ENCODE measurements at places on chromosomes 3 and 15. TPM values are rescaled to one million over a fixed set of nuclear protein-coding genes. Genes with fewer than 3 reads are reported as not detected.

- peaks cover 24% of the 10 kb centered on the region for H3K36me3 ChIP-seq
- no peaks in the 10 kb centered on the region for H3K27me3 ChIP-seq
- H3K4me1 ChIP-seq = no peaks in the 10 kb centered on the region
- H3K4me3 ChIP-seq = no peak overlapping the region
- no peak for DNase-seq
Observed at GRCh38 chr3:136042608-136043221, 77.2 kb downstream of the PPP2R3A start.

DNA sequence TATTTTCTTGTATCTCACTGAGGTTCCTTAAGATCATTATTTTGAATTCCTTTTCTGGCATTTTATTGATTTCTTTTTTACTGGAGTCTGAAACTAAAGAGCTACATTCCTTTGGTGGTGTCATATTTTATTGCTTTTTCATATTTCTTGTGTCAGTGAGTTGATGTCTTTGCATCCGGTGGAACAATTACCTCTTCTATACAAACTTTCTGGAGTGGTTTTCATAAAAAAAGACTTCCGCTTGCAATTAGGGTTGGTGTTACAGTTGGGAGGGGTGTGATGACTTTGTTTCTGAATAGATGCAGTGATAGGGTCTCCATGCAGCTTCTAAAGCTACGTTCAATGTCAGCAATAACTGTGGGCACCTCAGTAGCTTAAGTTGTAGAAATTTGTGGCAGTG, 181.7 kb downstream of the LPP start:
- no peaks in the 10 kb centered on the region for H3K27me3 ChIP-seq
- peaks cover 4% of the 10 kb centered on the region for H3K36me3 ChIP-seq
- peak overlapping the region; percentile 17 for H3K27ac ChIP-seq
- no peak for DNase-seq
- H3K4me3 ChIP-seq = no peak overlapping the region

DNA sequence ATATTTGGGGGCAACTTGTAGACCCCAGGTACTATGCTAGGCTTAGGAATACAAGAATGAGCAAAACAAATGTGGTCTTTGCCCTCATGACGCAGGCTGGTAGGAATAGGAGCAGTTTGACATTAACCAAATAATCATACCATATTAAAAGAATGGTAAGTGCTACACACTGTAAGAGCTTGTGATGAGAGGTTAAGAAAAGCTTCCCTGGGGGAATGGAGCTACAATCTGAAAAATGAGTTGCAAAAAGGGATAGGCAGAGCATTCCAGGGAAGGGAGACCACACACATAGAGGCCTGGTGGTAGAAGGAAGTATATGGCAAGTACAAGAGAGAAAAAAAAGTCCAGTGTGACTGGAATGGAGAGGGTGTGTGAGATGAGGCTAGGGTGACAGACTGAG, 37.3 kb downstream of the TMOD3 start:
- peaks cover 26% of the 10 kb centered on the region for H3K36me3 ChIP-seq
- DNase-seq = no peak
- no peak overlapping the region for H3K4me3 ChIP-seq
- no peaks in the 10 kb centered on the region for H3K27me3 ChIP-seq

DNA sequence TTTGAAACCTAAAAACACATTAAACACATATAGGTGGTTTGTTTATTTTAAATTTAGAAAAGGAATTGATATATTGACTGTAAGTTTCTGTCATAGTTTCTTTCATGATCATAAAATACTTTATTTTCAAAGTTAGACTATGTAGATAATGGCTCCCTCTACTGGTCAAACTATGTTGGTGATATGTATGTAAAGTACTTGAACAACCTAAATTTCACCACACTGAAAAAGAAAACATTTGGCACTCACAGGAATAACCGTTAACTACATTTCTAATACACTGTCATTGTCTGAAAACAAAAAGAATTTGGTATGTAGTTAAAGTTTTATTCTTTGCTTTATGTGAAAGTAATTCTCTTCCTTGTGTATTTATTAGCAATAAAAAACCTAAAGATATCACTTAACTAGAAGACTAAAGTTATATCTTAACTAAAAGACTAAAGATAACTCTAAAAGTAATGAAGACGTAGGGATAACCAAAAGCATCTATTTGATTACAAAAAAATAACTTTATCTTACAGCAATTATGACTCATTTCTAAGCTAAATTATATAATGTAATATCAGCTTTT, 427.5 kb downstream of the VGLL3 start:
- H3K27ac ChIP-seq = no peak overlapping the region
- no peaks in the 10 kb centered on the region for H3K27me3 ChIP-seq
- H3K4me3 ChIP-seq = no peak overlapping the region
- H3K36me3 ChIP-seq = no peaks in the 10 kb centered on the region
- H3K4me1 ChIP-seq = peaks cover 17% of the 10 kb centered on the region

GRCh38 chr3:14357463-14357862, 44.9 kb upstream of the SLC6A6 start:
- DNase-seq = no peak
- no peak overlapping the region for H3K4me3 ChIP-seq
- no peaks in the 10 kb centered on the region for H3K36me3 ChIP-seq
- H3K4me1 ChIP-seq = peaks cover 2% of the 10 kb centered on the region
- H3K27ac ChIP-seq = no peak overlapping the region

The DPPA2 gene
- 0.69 TPM for total RNA-seq

The USP19 gene
- total RNA-seq = 76.2 TPM

- no peak overlapping the region for H3K27ac ChIP-seq
- no peak overlapping the region for H3K4me3 ChIP-seq
- DNase-seq = no peak
- no peaks in the 10 kb centered on the region for H3K4me1 ChIP-seq
- H3K27me3 ChIP-seq = peaks cover 9% of the 10 kb centered on the region
Observed at GRCh38 chr3:58628823-58629562, 37.6 kb downstream of the FAM3D start.

DNA sequence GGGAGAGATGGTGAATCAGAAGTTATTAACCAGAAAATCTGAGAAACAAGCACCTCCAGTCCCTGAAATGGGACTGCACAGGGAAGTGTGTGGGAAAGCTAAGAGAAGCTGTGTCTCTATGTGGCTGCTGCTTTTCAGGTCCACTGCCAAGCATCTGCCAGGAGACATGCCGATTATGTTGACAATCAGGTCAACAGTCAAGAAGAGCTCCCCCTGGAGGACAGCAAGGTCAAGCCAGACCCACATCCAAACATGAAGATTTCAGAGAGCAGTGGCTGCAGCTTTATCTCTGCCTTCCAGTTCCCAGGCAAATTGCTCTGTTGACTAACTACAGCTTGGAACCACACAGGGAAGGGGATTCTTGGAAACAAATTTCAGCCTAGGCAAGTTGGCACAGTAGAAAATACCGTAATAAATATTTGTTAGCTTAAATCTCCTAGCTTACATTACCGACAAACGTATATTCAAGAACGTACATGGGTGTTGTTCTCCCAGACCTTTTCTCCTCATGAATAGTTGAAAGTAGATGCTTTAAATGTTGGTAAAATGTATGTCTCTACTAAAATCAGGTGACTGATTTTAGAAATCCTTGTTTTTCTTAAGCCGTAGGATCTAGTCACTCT, 394.5 kb upstream of the RARB start:
- no peak overlapping the region for H3K4me3 ChIP-seq
- no peak overlapping the region for H3K27ac ChIP-seq
- peaks cover 8% of the 10 kb centered on the region for H3K4me1 ChIP-seq
- H3K27me3 ChIP-seq = peaks cover 9% of the 10 kb centered on the region
- no peaks in the 10 kb centered on the region for H3K36me3 ChIP-seq
- DNase-seq = peak; percentile 9

DNA sequence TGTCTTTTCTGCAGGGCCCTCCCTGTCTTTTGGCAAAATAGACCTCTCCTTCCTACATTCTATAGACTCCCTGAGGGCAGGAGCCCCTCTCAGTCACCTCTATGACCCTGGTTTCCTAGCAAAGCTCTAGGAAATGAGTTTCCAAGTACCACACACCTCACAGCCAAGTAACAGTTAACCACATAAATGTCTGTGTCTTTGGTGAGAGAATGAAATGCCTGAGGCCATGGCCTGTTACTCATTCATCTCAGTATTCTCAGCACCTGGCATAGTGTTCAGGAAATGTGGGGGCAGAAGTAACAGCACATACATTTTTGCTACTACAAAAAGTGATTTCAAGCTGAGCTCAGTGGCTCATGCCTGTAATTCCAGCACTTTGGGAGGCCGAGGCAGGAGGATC, 21.0 kb downstream of the RFT1 start:
- no peaks in the 10 kb centered on the region for H3K27me3 ChIP-seq
- no peak overlapping the region for H3K27ac ChIP-seq
- no peak for DNase-seq

DNA sequence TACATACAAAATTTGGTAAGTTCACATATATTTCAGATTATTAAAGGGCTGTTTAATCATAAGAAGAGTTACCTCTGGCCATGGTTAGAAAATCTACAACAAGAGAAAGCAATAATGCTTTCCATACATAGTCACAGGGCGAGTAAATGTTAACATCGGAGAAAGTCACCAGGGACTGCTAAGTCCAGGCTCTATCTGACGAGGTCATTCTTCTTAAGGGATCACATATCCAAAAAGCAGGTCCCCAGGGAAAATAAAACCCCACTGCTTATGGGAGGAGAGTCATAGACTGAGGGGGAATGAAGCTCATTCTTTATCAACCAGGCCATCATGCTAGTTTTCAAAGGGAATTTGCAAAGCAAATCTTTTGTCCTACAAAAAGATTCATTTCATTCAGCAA, 3.1 kb downstream of the PCYT1A start:
- peaks cover 26% of the 10 kb centered on the region for H3K4me1 ChIP-seq
- no peak overlapping the region for H3K4me3 ChIP-seq
- no peaks in the 10 kb centered on the region for H3K36me3 ChIP-seq
- DNase-seq = no peak
- no peak overlapping the region for H3K27ac ChIP-seq

GRCh38 chr3:108035751-108036150, 55.1 kb downstream of the CD47 start:
- H3K4me1 ChIP-seq = peaks cover 18% of the 10 kb centered on the region
- no peak overlapping the region for H3K27ac ChIP-seq
- no peaks in the 10 kb centered on the region for H3K27me3 ChIP-seq
- H3K4me3 ChIP-seq = no peak overlapping the region
- DNase-seq = no peak
- H3K36me3 ChIP-seq = peaks cover 1% of the 10 kb centered on the region

GRCh38 chr3:170780955-170781354, 89.0 kb downstream of the RPL22L1 start:
- no peaks in the 10 kb centered on the region for H3K36me3 ChIP-seq
- no peak for DNase-seq
- H3K27me3 ChIP-seq = no peaks in the 10 kb centered on the region

- peak; percentile 50 for DNase-seq
Observed at GRCh38 chr3:30199096-30199759, 407.2 kb upstream of the TGFBR2 start.

The CHST13 gene
- 0.36 TPM for total RNA-seq

DNA sequence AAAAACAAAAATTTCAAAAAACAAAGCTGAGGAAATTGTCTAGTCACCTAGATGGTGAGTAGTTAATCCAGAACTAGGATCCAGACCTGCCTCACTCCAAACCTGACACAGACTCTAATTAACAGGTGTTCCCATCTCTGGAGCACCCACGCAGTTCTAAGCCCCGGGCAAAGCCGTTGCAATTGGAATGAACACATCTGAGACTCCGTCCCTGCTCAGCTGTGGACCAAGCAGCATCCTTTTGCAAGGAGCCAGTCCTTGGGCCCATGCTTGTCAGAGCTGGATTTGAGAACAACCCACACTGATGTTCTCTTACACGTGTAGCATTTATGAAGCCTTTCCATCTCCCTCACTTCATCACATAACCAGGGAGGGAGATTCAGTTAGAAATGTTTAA, 54.8 kb downstream of the LMCD1 start:
- H3K4me3 ChIP-seq = no peak overlapping the region
- peaks cover 10% of the 10 kb centered on the region for H3K36me3 ChIP-seq
- no peaks in the 10 kb centered on the region for H3K27me3 ChIP-seq
- no peak for DNase-seq
- H3K4me1 ChIP-seq = no peaks in the 10 kb centered on the region
- H3K27ac ChIP-seq = no peak overlapping the region

The SIDT1 gene
- total RNA-seq = not detected

DNA sequence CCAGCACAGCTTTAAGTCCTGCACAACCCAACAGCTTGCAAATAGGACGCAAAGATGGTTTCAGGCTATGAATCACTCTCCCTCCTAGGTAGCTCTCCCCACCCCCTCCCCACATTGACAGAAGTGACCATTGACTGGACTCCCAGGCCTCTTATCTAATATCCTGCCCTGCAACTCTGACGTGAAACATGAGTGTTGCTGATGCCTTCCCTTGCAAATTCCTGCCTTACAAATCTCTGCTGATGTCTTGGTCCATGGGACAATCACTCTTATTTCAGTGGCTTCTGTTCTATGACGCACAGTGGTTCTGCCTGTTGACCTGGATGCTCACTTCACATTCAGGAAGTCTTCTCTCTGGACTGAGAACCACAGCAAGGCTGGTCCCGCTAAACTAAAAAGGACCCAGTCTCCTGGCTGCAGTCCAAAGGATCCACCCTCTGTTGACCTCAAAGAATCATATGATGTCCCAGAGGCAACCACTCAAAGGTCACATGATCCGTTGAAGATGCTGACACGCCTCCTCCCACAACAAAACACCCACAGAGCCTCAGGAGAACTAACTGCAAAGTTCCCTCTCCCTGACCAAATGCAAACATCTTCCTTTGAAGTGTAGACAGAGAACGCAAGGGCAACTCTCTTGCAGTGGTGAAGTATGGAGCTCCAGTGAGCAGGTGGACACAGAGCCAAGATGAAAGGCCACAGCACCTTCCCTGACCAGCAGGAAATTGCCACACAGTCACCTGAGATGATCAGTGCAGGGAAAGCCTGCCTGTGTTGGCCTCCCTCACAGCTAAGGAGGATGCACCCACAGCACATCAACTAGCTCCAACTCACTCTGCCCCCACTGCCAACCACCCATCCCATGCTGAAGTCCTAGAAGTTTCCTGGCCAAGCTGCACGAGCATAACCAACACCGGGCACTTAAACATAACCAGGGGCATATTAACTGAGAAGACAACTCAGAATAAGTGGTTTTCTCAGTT, 112.3 kb downstream of the ADAMTS17 start:
- peaks cover 6% of the 10 kb centered on the region for H3K27me3 ChIP-seq
- H3K27ac ChIP-seq = no peak overlapping the region
- DNase-seq = no peak
- no peaks in the 10 kb centered on the region for H3K4me1 ChIP-seq
- H3K4me3 ChIP-seq = no peak overlapping the region
- H3K36me3 ChIP-seq = no peaks in the 10 kb centered on the region

The ABHD17C gene
- 20.6 TPM for total RNA-seq

DNA sequence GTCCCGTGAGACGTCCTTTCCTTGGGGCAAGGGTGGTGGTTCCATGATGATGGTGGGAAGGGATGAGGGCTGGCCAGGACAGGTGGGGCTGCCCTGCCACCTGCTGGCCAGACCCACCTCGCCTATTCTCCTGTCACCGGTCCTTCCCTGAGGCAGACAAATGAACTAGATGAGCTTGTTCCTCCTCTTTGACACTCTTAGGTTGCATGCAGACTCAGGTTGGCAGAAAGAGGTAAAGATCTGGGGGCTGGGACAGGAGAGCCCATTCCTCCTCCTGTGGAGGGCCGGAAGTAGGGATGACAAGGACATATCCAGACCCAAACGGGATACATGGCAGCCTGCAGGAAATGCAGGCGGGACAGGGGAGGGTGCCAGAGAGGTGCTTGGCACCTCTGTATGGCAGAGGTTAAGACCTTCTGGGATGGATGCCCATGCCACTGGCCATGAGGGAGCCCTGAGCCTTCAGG, 38.6 kb downstream of the ACSBG1 start:
- no peak overlapping the region for H3K27ac ChIP-seq
- no peak for DNase-seq
- H3K27me3 ChIP-seq = peaks cover 10% of the 10 kb centered on the region
- no peaks in the 10 kb centered on the region for H3K36me3 ChIP-seq
- no peak overlapping the region for H3K4me3 ChIP-seq
